ENCODE measurements at places on chromosomes 5 and 9.

GRCh38 chr9:134436379-134436762 is 110.1 kb downstream of the RXRA start:
- DNase-seq = no peak

GRCh38 chr5:80745490-80745889 is 90.7 kb upstream of the DHFR start:
- DNase-seq = no peak

GRCh38 chr9:29640507-29640906 is 2067.2 kb upstream of the C9orf72 start:
- no peak for DNase-seq

DNA sequence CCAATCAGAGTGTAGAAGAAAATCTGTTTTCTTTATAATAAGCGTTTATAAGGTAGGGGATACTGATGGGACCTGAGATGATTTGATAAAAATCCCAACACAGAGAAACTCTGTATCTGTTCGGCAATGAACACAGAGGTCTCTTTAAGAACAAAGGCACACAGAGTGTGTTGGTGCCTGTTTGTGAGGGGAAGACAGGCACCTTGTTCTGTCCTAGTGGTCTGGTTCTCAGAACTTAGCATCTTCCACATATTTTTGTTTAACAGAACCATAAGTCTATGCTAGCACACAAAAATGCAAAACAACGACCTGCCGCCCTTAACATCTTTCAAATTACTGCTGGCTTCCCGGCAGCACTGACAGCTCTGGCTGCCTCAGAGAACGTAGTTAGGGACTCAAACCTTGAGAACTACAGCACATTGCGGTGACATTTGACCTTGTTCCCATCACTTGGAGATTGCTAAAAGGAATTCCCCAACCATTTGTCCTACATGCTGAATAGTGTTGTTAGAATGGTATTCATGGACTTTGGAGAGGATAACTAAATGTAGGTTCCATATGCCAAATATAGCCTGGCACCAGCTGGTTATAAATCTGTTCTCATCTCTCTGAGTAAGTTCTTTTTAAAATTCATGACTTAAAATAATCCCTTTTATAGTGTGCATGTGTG is 871.7 kb upstream of the TYRP1 start:
- DNase-seq = no peak

- DNase-seq = no peak
Measured at GRCh38 chr5:119341452-119342349, 14.1 kb upstream of the TNFAIP8 start.

DNA sequence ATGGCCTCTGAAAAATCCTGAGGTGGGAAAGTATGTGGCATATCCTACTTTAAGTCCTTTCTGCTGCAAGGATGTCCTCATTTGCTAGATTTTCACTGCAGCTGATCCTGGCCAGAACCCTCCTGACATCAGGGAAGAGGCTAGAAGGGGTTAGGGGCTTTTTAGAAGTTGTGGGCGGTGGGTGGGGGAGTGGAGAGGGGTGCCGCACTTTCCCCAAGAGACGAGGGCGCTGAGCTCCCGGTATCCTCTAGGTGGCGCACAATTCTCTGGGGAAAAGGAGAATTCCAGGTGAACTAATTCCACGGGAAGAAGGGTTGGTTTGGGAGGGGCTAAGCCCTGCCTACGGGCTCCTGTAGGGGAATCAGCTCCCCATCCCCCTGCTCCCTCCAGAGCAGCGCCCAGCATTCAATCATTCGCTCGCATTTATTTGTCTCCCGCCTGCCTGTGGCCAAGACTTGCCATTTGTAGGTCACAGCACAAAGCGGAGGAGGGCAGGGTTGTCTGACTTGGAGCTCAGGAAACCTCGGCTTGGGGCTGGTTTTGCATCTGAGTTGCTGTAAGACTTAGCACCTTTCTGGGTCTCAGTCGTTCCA is 42.9 kb upstream of the HAND1 start:
- DNase-seq = no peak

DNA sequence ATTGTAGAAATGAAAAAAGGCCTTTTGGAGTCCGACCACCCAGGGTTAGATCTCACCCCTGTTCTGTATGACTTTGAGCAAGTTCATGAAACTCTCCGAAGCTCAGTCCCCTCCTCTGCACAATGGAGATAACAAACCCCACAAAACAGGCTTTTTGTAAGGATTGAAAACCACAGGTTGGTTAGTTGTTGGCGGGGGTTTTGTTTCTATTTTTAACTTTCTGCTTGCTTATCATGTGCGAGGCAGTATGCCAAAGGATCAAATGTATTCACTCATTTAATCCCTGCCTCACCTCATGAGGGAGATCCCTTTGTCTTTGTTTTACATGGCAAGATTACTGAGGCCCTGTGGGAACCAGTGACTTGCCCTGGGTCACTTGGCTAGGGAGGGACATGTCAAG is 539.1 kb downstream of the CDK5RAP2 start:
- no peak for DNase-seq

DNA sequence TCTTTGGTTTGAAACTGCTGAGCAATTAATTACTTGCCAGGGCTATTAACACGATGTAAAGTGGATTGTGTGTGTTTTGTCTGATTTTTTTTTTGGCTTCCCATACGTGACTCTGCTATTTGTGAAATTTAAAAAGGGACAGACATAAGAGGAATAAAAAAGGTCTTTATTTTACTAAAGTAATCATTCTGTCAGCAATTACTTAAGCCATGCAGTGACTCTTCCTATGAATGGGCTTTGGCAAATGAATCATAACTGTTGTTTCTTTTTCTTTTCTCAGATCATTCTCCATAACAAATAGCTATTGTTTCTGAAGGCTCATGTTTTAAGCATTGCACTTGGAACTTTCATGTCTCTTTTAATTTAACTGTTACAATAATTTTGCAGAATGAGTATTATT is 461.3 kb upstream of the RORB start:
- no peak for DNase-seq

GRCh38 chr5:164052536-164053093 is 547.2 kb downstream of the MAT2B start:
- no peak for DNase-seq

- DNase-seq = no peak
Measured at GRCh38 chr5:11247224-11247623, 486.2 kb upstream of the DAP start.

GRCh38 chr5:180799902-180800801 is 2.5 kb downstream of the MGAT1 start:
- DNase-seq = no peak

DNA sequence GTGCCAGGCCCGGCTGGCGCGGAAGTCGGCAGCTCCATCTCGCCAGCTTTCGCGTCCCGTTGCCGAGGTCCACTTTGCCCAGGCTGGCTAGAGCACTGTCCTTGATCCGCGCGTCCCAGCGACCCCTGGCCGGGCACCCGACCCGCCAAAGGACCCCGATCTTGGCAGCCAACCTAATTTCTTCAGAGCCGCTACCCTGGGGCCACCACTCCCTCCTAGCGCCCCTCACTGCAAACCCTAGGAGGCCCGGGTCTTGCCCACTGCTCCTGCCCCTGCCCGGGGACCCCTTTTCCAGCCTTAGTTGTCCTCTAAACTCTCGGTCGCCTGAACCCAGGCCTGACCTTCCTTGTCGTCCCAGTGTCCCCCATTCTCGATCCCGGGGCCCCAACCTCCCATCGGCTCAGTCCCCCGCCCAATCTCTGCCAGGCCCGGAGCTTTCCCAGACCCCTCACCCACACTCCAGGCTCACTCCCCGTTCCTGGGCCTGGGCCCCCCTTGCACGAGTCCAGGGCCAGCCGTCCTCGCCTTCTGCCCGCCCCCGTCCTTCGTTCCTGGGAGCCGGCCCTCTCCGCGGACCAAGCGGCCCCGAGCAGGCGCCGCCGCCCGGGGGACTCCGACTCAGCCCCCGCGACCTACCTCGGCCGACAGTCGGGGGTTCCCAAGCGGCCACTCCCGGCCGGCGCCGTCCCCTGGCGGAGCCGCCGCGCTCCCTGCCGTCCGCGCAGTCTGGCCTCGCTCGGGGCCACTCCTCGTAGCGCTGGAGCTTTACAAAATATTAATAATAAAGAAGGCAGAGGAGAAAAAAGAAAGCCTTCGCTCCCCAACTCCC is 701 bp upstream of the LMX1B start:
- DNase-seq = no peak

- DNase-seq = no peak
Measured at GRCh38 chr5:17401470-17402288, 96.4 kb upstream of the TAF11L2 start.

DNA sequence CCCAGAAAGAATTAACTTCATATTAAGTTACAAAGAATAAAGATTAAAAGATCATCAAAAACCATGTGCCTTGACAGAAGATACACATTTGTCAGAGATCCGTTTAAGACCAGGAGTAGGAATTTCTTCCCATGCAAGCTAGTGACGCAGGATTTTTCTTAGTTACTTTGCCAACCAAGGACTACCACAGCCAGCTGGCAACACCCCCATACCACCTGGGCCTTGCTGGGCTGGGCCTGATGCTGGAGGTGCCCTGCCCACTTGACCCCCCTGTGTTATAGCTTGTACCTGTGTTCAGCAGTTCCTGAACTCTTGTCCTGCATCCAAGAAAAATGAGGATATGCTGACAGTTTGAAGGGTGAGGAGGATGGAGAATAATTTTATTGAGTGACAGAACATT is 290.9 kb upstream of the SMC2 start:
- DNase-seq = no peak

DNA sequence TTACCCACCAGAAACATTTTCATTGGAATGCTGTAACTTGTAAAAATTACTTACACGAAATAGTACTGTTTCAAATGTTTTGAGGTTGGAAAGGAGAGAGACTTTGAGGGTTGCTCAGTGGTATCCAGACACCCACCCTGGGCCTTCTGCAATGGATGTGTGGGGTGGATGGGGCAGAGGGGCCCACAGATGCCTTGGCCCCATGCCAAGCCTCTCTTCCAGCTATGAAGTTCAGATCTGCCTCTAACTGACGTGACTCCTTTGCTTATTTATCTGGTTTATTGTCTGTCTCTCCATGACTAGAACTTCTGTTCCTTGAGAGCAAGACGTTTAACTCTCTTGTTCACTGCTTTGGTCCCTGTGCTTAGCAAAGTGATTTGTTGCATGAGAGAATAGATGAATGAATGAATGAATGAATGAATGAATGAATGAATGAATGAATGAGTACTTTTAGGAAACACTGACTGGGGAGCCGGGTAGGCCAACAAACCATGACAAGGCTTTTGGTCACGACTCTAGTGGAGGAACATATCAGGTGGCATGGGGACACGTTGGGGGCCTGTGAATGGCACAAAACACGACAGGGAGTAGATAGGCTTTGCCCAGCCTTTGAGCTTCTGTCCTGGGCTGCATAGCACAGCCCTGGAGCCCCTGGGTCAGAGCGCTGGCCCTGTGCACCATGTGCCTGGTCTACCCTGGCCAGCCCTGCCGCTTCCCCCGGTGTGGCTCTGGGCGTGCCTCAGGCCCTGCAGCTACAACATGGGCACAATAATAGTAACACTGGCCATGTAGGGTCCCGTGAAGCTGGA is 31.8 kb downstream of the AK8 start:
- DNase-seq = no peak

- no peak for DNase-seq
Measured at GRCh38 chr9:78383130-78383529, 86.2 kb downstream of the PSAT1 start.

GRCh38 chr9:5435912-5436311 is 1.8 kb downstream of the PLGRKT start:
- no peak for DNase-seq

DNA sequence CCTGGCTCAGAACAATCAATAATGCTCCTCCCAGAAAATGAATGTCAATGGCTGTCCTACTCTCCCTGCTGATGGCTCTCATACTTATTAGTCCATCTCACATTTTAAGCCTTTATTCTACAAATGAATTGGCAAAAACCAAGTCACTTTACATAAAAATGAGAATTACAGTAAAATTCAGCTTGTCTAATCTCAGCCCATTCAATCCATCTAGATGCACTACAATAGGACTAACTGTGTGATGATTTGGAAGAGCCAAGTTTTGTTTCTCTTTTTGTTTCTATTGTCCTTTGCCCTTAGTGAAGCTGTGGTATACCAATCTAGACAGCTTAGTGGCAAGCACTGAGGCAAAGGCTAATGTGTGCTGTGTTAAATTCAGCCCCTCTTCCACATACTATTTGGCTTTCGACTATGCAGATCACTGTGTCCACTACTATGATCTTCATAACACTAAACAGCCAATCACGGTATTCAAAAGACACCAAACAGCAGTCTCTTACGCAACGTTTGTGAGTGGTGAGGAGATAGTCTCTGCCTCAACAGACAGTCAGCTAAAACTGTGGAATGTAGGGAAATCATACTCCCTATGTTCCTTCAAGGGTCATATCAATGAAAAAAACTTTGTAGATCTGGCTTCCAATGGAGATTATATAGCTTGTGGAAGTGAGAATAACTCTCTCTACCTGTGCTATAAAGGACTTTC is 140.8 kb upstream of the ZNF462 start:
- DNase-seq = no peak

DNA sequence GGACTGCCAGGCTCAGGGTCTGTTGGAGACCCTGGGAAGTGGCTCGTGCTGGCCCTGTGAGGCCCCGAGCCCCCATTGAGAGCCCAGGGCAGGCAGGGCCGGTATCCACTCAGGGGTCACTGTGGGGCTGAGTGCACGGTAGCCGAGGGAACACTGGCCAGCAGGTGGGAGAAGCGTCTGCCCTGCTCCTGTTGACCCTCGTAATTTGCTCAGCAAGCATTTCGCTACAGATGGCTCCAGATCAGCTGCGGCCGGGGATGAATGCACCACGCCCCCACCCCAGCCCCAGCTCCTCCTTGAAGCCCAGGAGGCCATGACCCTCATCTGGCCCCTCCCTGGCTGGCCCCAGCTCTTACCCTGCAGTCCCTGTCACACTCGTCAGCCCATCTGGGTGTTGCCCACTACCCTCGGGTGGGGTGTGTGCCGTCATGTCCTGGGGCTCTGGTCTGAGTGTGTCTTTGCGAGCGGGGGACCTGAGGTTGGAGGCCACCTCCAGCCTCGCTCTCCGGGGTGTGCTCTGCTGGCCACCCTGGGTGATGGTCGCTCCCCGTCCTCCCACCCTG is 6.1 kb upstream of the NRARP start:
- no peak for DNase-seq

DNA sequence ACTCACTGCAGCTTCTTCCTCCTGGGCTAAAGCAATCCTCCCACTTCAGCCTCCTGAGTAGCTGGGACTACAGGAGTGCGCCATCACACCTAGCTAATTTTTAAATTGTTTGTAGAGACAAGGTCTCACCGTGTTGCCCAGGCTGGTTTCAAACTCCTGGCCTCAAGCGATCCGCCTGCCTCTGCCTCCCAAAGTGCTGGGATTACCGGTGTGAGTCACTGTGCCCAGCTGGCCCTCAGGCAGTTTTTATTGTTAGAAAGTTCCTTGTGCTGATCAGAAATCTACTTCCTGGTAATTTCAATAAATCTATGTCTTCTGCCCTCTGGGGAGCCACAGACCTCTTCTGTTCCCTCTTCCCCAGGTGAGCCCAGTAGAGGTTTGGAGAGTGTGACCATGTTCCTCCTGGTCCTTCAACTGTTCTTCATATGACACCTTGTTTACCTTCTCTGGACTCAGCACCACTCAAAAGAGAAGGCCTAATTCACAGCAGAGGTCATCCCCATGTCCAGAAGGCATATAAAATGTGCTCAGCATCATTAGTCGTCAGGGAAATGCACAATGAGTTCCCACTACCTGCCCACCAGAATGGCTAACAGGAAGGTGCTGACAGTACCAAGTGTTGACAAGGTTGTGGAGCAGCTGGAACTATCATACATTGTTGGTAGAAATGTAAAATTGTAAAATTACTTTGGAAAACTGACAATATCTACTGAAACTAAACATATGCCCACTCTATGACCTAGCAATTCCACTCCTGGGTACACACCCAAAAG is 10.4 kb downstream of the TMOD1 start:
- DNase-seq = no peak

GRCh38 chr5:34736445-34737115 is 80.5 kb downstream of the RAI14 start:
- DNase-seq = no peak

All from activated naive CD4-positive, alpha-beta T cell treated with anti-CD3 and anti-CD28 coated beads, Interleukin-2, amount 50 U/mL, for 16 hours (primary cell).